Stimulated activated CD4-positive, alpha-beta T cell treated with anti-CD3 and anti-CD28 coated beads, TNF-alpha, amount 100 ng/mL, for 48 hours (primary cell): ENCODE measurements at places on chromosomes 7 and 10.

DNA sequence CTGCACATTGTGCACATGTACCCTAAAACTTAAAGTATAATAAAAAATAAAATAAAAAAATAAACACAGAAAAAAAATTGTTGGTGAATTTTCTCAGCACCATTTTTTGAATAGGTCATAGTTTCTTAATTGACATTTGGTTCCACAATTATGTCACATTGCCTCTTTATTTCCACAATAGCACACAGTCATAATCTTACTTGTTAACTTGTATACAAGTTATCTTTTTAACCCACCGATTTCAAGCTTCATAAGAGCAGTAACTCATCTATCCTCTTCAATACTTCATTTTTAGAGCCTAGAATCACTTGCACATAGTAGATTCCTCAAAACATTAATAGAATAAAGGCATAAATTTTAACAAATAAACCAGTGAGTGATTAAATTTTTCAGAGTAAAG is 1425.1 kb upstream of the LRRTM3 start:
- no peak for DNase-seq

- DNase-seq: no peak
These were observed 159.7 kb downstream of the RTKN2 start for GRCh38 chr10:62108759-62109586.

DNA sequence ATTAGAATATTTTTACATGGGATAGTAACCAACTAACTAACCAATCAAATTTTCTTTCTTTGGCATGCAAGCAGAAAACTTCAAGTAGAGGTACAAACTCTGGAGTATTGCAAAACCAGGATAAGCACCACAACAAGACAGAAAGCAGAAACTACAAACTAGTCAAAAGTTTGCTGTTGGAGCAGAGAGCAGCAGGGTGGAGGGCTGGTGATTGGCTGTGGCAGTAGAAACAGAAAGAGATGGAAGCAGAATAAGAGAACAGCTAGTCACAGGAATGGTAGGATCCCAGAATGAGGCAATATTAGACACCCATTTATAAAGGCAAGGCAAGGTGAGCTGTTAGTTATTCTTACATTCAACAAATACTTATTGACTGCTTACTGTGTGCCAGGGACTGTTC is 6.8 kb upstream of the MACC1 start:
- DNase-seq: no peak

GRCh38 chr10:7767209-7767608 is 20.6 kb downstream of the KIN start:
- no peak for DNase-seq

DNA sequence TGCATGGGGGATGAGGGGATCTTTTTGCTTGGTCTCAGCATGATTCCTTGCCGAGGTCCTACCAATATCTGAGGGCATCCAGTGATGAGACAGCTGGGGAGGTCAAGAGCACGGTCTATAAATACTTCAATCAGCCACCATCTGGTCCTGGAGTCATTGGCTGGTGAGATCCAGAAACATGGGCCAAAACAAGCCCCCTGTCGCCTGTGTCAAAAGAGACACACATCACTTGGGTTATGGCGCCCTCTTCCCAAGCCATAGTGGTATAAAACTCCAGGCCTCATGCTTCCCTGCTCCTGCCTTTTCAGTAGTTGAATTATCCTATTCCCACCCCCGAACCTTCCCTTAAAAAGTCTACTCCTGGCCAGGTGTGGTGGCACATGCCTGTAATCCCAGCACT is 60.9 kb downstream of the SLC35B4 start:
- no peak for DNase-seq
